Activated naive CD4-positive, alpha-beta T cell treated with Interleukin-2 at 50 U/mL for 16 hours (primary cell): ENCODE measurements at places on chromosomes 1 and 21.
A peak's percentile ranks its signal among the peaks of the same experiment; 100 is the strongest.

- no peak for DNase-seq
These were observed 152.0 kb downstream of the ETS2 start for GRCh38 chr21:38957575-38958322.

- DNase-seq = no peak
These were observed 48.5 kb upstream of the SAMD13 start for GRCh38 chr1:84253036-84253435.

DNA sequence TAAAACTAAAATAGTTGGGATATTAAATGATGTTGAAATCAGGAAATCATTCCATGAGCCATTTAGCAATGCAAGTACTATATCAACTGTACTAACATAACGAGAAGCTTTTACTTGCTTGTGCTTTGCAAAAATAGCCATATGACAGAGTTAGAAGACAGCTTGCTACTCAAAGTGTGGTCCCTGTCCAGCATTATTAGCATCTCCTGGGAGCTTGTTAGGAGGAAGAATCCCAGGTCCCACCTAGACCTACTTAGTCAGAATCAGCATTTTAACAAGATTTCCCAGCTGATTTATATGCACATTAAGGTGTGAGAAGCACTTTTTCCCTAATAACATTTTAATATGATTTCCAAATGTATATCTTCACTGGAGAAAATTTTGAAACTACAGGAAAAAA, 4.7 kb downstream of the PRKACB start:
- no peak for DNase-seq

DNA sequence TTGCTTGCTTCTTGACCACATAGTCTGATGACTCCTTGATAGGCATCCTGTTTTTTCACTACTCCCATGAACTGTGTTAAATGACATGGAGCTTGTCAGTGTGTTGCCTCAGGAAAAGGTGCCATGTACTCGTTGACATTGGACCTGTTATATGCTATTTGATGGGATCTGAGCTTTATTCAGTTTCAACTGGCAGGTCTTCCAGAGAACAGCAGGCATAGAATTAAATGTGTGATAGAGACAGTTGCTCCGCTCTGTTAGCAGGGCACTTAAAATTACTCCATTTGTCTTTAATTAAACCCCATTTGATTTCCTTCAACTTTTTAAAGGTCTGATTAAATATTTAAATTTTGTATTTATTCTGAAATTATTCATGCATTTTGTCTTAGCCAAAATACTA, 189.7 kb upstream of the ADGRL4 start:
- no peak for DNase-seq

- DNase-seq = no peak
These were observed 27.6 kb upstream of the SIPA1L2 start for GRCh38 chr1:232657426-232658005.

DNA sequence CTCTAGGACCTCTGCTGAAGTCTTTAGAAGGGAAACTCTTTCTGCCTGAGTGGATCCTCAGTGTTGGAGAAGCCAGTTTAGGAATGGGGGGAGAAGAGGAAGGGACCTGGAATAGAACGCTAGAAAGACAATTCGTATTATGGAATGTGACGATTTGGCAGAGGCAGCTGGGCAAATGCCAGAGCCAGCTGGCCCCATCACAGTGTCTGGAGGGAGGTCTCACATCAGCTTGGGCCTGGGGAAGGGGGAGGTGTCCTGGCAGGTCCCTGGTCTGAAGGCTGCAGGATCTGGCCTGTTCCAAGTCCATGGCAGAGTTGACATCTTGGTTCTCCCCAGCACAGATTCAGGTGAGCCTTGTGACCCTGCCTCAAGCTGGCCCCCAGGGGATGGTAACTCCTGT, 11.3 kb downstream of the TMCC2 start:
- no peak for DNase-seq

- no peak for DNase-seq
These were observed 1503.0 kb downstream of the KCNT2 start for GRCh38 chr1:195105281-195105680.

- DNase-seq = no peak
These were observed 13.1 kb upstream of the LHX4 start for GRCh38 chr1:180217006-180217405.

DNA sequence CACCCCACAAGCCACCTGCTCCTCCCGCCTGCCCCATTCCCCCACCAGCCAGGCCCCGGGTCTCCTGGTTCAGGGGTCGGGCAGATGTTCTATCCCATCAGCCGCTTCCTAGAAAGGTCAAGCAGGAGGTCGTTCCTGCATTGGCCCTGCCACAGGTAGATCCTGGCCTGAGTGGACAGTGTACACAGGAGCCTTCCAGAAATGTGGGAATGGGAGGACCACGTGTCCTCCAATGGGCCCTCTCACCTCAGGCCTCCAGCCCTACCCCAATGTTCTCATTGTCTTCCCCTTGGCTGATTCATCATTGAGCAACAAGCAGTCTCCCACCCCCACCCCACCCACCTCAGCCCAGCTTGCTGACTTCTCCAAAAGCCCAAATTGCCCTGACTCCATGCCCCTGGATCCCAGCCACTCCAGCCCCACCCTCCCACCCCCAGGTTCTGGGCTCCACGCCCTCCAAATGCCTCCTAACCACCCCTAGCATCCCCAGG, 2.1 kb downstream of the S100A16 start:
- no peak for DNase-seq

DNA sequence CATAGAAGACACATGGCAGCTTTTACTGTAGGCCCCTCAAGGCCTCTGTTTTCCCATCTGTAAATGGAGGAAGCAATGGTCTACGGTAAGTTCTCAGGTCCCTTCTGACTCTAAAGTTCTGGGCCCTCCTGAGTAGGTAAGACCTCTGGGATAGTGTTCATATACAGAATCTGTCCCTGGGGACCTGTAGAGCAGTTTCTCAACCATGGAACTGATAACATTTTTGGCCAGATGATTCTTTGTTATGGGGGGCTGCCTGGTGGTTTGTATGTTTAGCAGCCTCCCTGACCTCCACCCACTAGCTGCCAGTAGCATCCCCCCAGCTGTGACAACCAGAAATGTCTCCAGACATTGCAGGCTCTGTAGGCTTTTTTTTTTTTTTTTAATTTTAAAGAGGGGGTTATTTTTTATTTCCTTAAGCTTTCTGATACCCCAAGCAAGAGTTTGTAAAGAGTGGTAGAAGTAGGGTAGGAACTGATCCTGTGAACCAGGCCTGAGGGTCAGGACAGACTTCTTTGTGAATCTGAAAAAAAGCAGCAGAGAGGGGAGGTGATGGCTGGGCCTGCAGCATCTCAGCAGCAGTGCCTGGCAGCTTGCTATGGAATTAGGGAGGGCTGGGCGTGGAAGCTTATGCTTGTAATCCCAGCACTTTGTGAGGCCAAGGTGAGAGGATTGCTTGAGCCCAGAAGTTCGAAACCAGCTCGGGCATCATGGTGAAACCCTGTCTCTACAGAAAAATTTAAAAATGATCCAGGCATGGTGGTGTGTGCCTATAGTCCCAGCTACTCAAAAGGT, 20.2 kb upstream of the TCEA3 start:
- DNase-seq = no peak

DNA sequence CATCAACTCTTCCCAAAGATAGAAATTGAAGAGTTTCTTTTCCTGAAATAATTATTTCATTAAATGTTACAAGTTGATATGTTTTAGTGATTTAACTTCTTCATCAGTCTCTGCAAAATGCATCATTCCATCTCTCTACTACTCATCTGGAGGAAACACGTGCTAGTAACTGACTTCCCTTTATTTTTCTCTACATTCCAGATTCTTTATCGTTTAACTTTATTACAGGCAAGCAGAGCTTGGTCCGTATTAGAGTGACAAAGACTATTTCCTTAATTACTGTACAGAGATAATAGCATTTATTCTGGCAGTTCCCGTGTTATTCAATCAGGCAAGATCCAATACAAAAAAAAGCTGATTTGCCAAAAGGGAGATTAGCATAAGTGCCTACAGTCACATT, 88.6 kb downstream of the TM2D1 start:
- no peak for DNase-seq

- DNase-seq = no peak
These were observed 10.8 kb upstream of the PLEKHG5 start for GRCh38 chr1:6502000-6502891.

- no peak for DNase-seq
These were observed 181.9 kb downstream of the C1orf94 start for GRCh38 chr1:34358636-34359035.

GRCh38 chr1:214764502-214764901, 161.5 kb downstream of the CENPF start:
- DNase-seq = no peak

- peak; percentile 50 for DNase-seq
These were observed 47.4 kb upstream of the OSBPL9 start for GRCh38 chr1:51569284-51570062.

GRCh38 chr1:91617285-91617765, 116.7 kb downstream of the CDC7 start:
- DNase-seq = no peak

- DNase-seq = peak; percentile 15
These were observed 19.3 kb downstream of the IARS2 start for GRCh38 chr1:220113136-220113695.

- DNase-seq = no peak
These were observed 84.1 kb downstream of the SPAG17 start for GRCh38 chr1:118100686-118101514.

GRCh38 chr1:151311589-151312331, 15.5 kb downstream of the PI4KB start:
- DNase-seq = peak; percentile 86

GRCh38 chr1:168084396-168085231, 52.1 kb downstream of the GPR161 start:
- peak; percentile 62 for DNase-seq

GRCh38 chr21:41852151-41852928, 26.8 kb downstream of the PRDM15 start:
- no peak for DNase-seq

DNA sequence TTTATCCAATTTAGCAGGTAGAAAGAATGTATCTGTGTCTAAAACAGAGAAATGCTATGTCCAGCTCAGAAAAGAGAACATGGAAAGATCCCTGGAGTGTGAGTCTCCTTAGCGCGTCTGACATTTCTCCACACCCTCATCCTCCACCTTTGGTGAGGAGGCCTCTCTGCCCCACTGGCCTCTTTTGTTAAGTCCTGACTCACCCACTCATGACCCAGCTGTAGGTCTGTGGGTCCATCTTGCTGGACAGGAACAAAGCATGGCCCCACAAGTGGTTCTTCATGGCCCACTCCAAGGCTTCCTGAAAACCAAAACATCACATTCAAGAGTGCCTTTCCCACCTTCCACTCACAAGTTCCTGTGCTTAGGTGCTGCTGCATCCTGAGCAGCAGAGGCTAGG, 15.8 kb downstream of the SEC16B start:
- DNase-seq = no peak

GRCh38 chr21:45417951-45418300, 13.0 kb downstream of the COL18A1 start:
- no peak for DNase-seq

DNA sequence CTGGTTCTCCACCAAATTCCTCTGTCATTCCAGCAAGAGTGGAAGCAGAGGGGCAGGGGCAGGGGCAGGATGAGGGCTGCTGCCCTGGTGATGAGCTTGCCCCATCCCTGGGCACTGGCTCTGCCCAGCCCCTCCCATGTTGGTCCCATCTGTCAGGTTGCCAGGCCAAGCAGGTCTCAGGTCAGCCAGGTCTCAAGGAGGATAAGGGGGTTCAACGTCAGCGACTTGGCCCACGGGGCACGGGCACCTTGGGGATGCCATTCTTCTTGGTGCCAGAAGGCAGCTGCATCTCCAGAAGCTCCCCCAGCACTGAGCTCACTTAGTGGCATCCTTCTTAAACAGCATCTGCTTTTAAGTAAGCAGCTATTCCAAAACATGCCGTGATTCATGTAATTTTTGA, 133.1 kb downstream of the AJAP1 start:
- DNase-seq = no peak

DNA sequence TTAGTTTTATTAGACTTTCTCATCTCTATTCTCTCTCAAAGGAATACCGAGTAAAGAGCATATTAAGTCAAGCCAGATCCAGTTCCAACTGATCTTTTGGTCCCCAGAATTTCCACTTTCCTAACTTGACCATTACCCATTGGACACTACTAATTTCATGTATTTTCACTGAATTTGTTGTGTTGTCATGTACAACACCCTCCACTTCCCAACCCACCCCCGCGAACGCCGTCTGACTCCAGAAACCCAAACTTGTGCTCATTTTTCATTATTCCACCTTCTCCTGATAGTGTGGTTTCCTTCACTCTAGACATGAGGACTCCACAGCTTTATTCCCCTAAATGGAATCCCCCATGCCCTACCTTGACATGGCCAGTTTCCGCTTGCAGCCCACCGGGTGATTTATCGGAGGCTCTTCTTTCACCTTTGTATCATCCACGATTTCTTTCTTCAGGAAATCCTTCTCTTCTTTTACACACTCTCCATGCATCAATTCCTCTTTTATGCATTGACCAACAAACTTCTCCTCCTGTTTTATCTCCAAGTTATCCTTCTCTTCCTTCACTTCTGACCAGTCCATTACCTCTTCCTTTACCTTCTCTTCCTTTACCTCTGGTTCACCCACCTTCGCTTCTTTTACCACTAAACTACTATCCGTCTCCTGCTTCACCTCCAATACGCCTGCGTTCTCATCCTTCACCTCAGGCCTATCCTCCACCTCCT, 805 bp downstream of the ZNHIT6 start:
- DNase-seq = no peak

GRCh38 chr1:95407886-95408291, 173.9 kb downstream of the RWDD3 start:
- DNase-seq = no peak

DNA sequence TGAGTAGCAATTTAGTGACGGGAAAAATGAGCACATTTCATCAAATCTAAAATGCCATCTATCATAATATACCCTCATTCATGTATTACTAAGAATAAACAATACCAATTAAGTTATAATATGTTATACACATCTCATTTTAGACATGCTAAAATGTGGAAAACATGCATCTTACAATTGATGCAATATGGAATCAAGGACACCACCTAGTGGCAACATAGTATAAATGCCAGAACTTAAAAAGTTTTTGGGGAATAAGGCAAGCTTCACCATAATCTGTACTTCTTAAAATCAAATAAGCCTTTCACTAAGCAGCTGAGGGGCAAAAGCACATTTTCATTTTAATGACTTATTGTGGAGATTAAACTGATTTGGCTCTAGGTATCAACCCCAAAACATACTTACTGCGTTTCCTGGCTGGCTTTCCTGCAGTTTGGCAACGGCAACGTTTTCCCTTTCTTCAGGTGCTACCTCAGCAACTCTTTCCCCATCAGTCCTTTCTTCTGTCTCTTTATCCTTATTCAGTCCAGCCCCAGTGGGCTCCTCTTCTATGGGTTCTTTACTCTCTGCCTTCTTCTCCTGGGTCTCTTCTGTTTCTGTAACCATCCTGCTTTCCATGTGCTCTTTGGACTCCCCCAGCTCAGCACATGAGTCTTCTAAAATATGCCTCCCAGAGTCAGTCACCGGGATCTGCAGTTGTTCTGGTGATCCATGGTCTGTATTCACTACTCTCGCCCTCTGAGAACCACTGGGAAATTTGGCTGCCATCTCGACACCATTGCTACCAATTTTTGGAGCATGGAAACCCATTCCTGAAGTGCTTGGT, 11.4 kb downstream of the SDE2 start:
- no peak for DNase-seq
